MV-4-11 (cell line): ENCODE measurements at places on chromosomes 1 and 21.

- DNase-seq: no peak
These were observed 36.7 kb upstream of the SMYD2 start for GRCh38 chr1:214244252-214244651.

- DNase-seq: no peak
These were observed 417.3 kb upstream of the PROX1 start for GRCh38 chr1:213570487-213570886.

DNA sequence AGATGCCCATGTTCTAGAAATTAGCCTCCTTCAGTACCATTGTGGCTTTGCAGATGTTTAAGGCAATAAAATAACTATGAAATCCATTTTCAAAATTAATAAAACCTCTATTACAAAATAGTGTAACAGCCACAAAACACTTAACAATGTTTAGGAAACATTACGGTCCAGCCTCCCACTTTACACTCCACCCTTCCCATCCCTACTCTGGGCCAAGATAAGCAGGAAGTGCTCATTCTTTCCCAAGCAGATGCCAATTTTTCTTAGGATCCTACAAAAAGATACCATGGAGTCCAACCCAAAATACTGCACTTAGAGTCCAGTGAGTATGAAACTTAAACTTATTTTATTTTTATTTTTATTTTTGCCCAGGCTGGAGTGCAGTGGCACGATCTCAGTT, 150.8 kb downstream of the NR5A2 start:
- no peak for DNase-seq

- no peak for DNase-seq
These were observed 57.9 kb downstream of the CCN1 start for GRCh38 chr1:85638412-85638811.

DNA sequence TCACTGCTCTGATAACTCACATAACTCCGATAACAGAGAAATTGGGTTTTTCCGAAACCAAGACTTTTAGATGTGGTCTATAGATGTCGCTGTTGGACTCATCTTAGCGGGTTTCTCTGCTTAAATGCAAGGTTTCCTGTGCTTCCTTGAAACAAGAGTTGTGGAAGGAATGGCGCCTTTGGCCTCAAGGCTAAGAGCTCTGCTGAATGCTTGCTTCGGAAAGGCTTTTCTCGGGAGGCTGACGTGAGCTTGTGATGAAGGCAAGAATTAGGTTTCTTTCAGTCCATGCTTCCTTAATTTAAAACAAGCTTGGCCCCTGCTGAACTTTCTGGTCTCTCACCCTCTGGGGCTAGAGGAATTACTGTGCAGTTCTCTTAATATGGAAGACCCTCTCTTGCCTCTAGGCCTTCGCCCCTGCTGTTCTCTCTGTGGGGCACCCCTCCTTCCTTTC, 113.5 kb downstream of the MAP3K21 start:
- DNase-seq: peak; percentile 48

GRCh38 chr21:26719750-26720149, 125.5 kb downstream of the ADAMTS1 start:
- DNase-seq: no peak

DNA sequence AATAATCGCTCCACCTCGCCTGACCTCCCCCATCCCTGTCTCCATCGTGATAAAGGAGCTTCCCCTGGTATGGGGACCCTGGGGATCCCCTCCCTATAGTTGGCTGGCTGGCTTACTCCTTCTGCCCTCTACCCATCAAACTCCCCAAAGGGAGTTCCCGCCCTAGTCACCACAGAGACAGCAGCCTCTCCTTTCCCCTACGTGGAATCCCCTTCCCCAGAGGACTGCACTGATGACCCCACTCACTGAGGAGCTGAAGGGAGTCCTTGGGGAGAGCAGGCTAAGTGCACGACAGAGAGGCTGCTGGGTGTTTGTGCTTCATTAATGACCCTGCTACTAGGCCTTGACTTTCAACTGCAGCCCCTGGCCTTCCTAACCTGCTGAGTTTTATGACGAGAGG, 1.9 kb downstream of the CADM3 start:
- DNase-seq: no peak

- DNase-seq: no peak
These were observed 8.6 kb downstream of the TMEM81 start for GRCh38 chr1:205075642-205076155.

DNA sequence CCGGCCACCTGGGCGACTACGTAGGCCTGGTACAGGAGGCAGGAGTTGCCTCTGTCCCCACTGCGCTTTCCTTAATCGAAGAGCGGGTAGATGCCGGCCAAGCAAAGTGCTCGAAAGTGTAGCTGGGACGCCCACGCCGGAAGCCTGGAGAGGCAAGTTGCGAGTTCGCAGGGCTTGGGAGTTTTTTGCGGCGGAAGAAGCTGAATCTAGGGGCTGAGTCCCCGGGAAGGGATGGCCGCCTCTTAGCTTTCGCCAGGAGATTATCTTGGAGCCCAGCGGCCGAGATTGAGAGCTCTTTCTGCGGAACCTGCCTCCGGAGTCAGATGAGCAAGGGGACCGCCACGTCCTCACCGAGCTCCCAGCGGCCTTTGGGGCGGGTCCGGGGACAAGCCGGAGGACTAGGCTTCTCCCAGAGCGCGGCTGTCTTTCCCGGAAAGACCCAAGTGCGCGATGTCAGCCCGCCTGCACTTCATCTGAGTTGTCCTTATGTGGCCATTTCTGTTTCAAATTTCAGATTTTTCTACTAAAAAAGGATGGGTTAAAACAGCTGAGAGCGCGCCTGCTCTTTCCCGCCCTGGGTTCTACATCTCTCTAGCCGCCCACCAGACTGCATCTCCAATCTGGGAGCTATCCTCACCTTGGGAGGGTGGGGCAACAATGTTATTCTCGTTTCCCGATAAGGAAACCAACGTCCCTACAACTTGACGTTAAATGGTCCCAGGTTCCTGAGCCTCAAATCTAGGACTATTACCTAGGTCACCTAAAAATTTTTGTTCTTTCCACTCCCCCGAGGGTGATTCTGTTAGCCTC, 12.4 kb upstream of the TBX15 start:
- DNase-seq: no peak

- DNase-seq: no peak
These were observed 463.9 kb upstream of the LRRC7 start for GRCh38 chr1:69103705-69104385.

DNA sequence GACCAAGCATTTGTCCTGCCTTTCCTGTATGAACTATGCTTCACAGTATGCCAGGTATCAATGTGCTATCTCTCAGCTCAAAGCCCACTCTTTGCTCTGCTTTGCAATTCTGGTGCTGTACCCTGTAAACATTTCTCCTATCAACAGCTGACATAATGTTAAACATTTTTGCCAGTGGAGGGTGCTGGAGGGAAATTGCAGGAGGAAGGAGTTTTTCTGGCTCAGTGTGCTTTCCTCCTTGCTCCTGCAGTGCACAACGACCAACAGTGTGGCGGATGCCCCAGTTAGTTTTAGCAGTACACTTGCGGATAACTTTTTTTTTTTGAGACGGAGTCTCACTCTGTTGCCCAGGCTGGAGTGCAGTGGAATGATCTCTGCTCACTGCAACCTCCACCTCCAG, 67.1 kb upstream of the PTGFRN start:
- no peak for DNase-seq

GRCh38 chr1:67294836-67295617, 12.6 kb upstream of the IL12RB2 start:
- no peak for DNase-seq

GRCh38 chr1:44924835-44925464, 61.4 kb downstream of the EIF2B3 start:
- peak; percentile 43 for DNase-seq

- no peak for DNase-seq
These were observed 22.5 kb upstream of the RC3H1 start for GRCh38 chr1:174044418-174045222.

DNA sequence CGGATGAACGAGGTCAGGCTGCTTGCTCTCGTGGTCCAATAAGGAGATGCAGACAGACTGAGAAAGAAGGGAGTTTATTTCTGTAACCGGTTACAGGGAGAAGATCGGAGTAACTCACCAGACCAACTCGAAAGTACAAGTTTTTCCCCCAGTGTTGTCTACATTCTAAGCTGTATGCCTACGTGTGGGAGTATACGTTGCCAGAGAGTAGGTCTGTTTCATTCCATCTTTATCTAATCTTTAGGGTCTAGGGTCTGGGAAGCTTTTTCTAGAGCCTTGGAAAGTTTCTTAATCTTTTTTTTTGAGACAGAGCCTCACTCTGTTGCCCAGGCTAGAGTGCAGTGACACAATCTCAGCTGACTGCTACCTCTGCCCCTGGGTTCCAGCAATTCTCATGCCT, 4.7 kb upstream of the PADI1 start:
- DNase-seq: no peak

DNA sequence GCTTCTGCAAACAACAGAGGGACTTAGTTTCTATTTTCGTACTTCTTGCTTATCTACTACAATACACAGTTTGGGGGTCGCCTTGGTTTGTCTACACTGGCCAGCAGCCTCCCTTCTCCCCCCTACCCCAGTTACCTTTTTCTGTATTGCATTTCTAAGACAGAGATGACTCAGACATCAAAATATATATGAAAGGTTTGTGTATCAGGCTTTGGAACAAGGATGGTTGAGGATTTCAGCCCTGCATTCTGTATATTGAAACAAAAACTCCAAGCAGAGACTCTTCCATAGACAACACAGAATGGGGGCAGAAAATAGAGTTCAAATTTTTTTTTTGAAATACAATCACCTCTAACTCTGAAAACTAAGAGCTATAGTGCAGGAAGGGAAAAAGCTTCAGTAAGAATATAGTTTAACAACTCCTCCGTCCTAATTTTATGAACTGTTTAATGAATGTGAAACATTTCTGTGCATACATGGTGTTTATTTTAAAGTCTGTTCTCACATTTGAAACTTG, 1.9 kb downstream of the SAMD13 start:
- DNase-seq: no peak

DNA sequence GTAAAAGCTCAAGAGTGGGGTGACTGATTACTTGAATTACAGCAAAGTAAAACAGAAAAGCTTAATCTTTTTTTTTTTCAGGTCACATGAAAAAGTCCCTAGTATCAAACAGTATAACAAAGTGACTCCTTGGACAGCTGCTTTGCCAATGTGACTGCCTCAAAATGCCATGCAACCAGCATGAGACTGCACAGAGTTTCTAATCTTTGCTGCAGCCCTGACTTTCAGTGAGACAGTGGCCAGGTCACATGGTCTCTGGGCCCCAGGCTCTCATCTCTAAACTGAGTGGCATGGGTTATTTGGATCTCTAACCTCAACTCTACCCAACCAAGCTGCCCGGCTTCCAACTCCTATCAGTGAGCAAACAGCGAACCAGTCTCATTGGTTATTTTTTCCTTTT, 169.0 kb downstream of the VAV3 start:
- no peak for DNase-seq

DNA sequence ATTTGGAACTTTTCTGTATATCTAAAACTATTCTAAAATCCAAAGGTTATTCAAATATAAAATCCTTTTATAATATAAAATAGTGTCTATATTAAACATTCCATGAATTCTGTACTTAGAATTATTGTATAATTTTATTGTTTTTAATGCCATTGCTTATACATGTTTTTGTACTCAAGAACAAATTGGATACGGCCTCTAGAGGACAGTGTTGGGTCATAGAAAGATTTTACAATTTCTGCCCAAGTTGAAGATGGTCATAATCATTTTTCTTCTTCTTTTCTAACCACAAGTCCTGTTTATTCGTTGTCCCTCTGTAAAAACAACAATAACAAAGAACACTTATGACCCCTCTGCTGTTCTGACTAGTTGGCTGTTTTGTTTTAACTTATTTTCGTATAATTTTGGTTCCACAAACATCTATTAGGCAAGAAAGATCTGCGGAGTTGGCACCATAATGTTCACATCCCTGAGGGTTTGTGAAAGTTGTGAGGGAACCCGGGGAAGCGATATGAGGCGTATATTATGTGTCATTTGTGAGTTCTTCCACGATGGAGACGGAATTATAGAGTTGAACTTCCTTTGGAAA, 75.7 kb upstream of the KIF26B start:
- DNase-seq: peak; percentile 15

DNA sequence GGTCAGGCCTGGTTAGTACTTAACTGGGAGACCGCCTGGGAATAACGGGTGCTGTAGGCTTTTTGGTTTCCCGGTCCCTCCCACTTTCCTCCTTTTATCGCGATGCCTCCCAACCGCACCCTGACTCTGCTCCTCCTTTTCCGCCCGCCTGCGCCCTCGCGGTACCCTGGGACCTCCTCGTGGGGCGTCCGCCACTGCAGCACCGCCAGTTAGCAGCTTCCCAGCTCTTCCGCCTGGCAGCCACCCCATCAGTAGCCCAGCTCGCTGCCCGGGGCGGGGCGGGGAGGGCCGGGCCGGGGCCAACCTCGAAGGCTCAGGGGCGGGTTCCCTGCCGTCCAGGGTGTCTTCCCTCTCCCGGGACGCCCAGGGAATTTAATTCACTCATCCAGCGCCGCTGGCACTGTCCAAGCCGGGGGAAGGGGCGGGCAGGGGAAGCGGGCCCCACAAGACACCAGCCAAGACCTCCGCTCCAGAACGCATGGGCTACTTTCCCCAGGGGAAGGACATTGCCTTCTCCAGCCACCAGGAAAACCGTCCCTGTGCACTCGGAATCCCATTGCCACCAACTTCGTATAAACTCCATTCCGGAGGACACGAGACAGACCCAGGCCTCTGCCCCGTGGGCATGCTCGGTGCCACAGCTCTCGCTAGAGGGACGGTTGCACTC, 2.0 kb upstream of the ZNF678 start:
- DNase-seq: no peak

DNA sequence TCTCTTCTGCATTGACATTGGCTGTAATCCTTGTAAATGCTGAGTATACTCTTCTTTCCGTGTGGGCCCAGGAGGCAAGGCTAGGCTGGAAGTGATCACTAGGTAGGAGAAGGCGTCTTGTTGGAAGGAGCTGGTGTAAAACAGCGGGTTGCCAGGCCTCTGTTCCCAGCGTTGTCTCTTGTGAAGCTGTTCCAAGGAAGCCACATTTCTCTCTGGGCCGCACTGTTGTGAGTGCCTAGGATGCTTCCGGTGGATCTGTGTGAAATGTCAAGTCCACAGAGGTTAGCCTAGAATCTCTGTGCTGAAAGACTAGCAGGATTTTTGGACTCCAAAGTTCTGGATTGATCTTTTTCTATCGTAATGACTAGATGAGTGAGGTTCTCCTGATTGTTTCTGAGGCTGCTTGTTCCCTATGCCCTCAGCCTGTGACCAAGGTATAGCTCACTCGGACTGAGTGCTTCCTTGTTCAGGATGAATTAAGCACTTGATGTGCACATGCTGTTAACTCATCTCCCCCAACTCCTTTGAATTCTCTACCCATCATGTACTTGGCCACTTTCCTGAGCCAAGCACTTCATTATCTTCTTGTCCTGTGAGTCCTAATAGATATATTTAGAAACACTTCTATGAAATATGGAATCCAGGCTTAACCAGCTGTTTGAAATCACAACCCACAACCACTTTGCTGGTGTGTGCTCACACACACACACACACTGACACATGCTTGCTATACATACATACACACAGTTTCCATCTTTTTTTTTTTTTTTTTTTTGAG, 63.3 kb downstream of the PBX1 start:
- DNase-seq: no peak

DNA sequence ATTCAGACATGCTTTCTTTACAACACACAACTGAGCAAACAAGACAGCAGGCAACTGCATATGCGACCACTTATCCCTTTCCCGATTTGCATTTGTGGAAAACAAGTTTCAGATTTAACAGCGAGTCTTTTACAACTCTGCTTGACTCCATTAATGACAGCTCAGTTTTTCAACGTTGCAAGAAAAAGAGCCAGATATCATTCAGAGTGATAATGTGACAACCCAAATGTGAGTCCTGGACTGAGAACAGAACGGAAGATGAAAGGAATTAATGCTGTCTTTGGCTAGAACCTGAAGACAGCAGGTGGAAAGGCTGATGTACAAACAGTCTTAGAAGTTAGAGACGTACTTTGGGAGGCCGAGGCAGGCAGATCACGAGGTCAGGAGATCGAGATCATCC, 83.0 kb upstream of the C8B start:
- no peak for DNase-seq
